ENCODE measurements at places on chromosomes 5 and 9. TPM values are rescaled to one million over a fixed set of nuclear protein-coding genes. Genes with fewer than 3 reads are reported as not detected.

IL13 gene
- not detected for total RNA-seq

TEX53 gene
- not detected for total RNA-seq

ZNF484 gene
- total RNA-seq: 6.0 TPM

SHROOM1 gene
- 53.4 TPM for total RNA-seq

GABBR2 gene
- total RNA-seq: not detected

SPATA31D4 gene
- total RNA-seq: not detected

All from left colon (tissue), 2 donors.